Activated B cell treated with CpG ODN at 0.5 μM for 24 hours (primary cell): ENCODE measurements at places on chromosomes 4 and X. TPM values are rescaled to one million over a fixed set of nuclear protein-coding genes. Genes with fewer than 3 reads are reported as not detected.

LAMP2 gene
- total RNA-seq, result 29.7 and 32.6 TPM in 2 replicates

SLC2A9 gene
- 1.1 and 1.2 TPM in 2 replicates for total RNA-seq

JCHAIN gene
- 47.0 and 53.7 TPM in 2 replicates for total RNA-seq

GRCh38 chr4:13706716-13707115 is 79.2 kb upstream of the BOD1L1 start:
- H3K27ac ChIP-seq, result no peak overlapping the region
- no peak overlapping the region for H3K4me3 ChIP-seq
- no peak for DNase-seq
- H3K36me3 ChIP-seq, result no peaks in the 10 kb centered on the region

DNA sequence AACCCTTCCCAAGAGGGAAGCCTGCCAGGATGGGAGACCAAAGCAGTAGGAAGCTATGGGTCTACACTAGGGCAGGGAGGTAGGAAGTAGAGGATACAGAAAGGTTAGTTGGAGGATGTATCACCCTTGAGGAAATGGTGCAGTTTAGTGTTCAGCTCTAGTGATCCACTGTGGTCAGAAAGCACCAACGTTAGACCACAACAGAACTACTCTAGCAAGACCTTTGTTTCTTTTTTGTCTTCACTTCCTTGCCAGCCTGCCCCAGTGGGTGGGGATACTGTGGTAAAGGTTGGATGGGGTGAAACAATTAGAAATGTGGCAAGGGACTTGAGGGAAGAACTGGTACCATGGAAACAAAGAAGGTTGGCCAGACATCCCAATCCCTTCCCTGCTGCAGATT is 83.3 kb downstream of the DDIT4L start:
- no peaks in the 10 kb centered on the region for H3K36me3 ChIP-seq
- H3K4me1 ChIP-seq, result peaks cover 43% of the 10 kb centered on the region
- peak overlapping the region; percentile 19 for H3K27ac ChIP-seq

GRCh38 chrX:149069899-149070298 is 435.2 kb downstream of the IDS start:
- no peak for DNase-seq
- no peaks in the 10 kb centered on the region for H3K27me3 ChIP-seq
- H3K4me1 ChIP-seq, result peaks cover 4% of the 10 kb centered on the region
- H3K36me3 ChIP-seq, result no peaks in the 10 kb centered on the region
